ENCODE measurements at places on chromosomes 1 and 21. TPM values are rescaled to one million over a fixed set of nuclear protein-coding genes. Genes with fewer than 3 reads are reported as not detected.

The LORICRIN gene
- total RNA-seq, result not detected

GRCh38 chr1:119676571-119677206, 28.6 kb upstream of the ZNF697 start:
- no peak for DNase-seq
- no peaks in the 10 kb centered on the region for H3K27me3 ChIP-seq
- no peak overlapping the region for H3K4me3 ChIP-seq
- peak overlapping the region; percentile 32 for H3K27ac ChIP-seq
- peaks cover 11% of the 10 kb centered on the region for H3K4me1 ChIP-seq
- H3K36me3 ChIP-seq, result no peaks in the 10 kb centered on the region

DNA sequence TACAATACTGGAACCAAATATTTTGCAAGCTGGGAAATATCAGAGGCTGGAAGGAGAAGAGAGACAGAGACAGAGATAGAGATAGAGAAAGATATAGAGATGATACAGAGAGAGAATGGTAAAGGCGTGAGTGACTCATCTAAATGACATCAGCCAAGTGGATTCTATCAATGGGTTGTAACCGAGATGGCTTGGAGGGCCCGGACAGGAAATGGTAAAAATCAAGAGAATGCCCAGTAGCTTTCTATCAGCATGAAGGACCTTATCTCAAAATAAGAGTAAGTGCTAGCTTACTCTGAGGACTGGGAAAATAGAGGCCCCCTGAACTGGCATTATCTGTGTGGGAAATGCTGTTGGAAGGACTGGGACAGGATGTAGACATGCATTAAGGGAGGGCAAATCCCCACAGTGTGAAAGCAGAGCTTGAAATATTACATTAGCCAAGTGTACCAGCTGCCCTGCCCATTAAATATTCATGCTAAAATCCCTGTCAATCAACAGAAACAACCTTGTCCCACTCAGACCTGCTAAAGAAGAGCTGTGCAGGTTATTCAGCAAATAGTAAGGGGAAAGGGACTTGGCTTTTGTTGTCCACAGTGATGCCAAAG, 76.6 kb upstream of the ZNF644 start:
- no peaks in the 10 kb centered on the region for H3K36me3 ChIP-seq
- H3K4me1 ChIP-seq, result peaks cover 9% of the 10 kb centered on the region
- H3K27ac ChIP-seq, result no peak overlapping the region
- no peak for DNase-seq
- no peak overlapping the region for H3K4me3 ChIP-seq
- no peaks in the 10 kb centered on the region for H3K27me3 ChIP-seq

GRCh38 chr1:101154547-101154946, 82.3 kb upstream of the S1PR1 start:
- no peaks in the 10 kb centered on the region for H3K27me3 ChIP-seq
- H3K27ac ChIP-seq, result no peak overlapping the region
- no peak for DNase-seq
- peaks cover 23% of the 10 kb centered on the region for H3K4me1 ChIP-seq

GRCh38 chr1:111647736-111648135, 28.1 kb downstream of the RAP1A start:
- no peaks in the 10 kb centered on the region for H3K27me3 ChIP-seq
- H3K27ac ChIP-seq, result no peak overlapping the region
- no peak overlapping the region for H3K4me3 ChIP-seq
- H3K36me3 ChIP-seq, result no peaks in the 10 kb centered on the region

DNA sequence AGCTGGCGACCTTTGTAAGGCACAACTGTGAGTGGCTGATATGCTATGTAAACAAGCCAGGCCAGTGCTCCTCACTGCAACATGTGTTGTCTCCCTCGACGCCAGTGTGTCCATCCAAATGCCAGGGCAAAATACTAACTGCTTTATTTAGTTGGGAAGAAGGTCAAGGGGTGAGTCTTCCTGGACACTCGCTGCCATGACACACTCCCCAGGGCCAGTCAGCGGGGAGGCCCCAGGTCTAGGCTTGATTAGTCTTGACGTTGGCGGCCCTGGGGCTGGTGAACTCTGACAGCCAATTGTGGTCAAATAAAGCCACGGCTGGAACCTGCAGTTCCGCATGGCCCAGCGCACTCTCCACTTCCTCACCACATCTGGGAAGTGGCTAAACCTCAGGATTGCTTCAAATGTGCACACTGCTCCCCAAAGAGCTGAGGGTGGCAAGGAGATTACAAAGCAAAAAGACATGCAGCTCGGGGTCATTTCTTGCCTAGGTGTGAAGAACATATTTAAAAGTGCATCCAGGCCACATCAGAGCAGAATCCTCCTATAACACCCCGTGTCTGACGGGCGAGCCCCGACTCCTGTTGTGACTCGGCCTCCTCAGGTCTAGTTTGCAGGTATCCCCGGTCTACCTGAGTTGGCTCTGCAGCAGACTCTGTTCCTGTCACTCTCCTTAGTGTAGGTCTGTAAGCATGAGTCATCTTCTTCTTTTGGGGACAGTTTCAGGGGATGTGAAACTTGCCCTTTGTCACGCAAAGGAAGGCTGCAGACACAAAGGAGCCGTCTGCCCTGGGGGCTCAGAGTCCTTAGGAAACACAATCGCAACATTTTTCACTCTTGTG, 183.5 kb downstream of the RUNX1 start:
- peaks cover 7% of the 10 kb centered on the region for H3K4me1 ChIP-seq
- H3K27me3 ChIP-seq, result peaks cover 23% of the 10 kb centered on the region
- no peak overlapping the region for H3K4me3 ChIP-seq
- peaks cover 5% of the 10 kb centered on the region for H3K36me3 ChIP-seq

The LCE3D gene
- not detected for total RNA-seq

DNA sequence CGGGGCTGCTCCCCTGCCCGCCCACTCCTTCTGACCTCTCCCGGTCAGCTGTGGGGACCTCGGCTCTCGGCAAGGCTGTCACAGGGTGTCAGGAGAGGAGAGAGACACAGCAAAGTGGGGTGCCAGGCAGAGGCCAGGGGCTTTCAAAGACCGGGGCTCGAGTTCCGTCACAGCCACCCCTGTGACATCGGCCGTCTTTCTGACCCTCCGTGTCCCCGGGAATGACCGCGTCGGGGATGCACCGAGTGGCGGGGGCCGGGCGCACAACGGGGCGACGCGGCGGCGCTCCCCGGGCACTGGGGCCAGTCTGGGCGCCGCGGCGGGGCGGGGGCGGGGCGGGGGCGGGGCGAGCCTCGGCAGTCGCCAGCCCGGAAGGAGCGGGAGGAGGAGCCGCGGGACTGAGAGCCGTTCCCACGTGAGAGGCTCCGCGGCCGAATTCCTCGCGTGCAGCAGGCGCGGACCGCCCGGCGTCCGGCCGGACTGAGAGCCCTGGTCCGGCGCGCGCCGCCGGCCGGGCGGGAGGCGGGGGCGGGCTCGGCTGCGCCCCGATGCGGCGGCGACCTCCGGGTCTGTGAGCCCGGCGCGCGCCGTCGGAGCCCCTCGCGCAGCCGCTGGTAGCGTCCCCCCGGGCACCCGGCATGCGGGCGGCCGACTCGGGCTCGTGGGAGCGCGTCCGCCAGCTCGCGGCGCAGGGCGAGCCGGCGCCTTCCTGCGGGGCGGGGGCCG, 229.7 kb upstream of the TMEM51 start:
- peaks cover 18% of the 10 kb centered on the region for H3K4me1 ChIP-seq
- no peaks in the 10 kb centered on the region for H3K36me3 ChIP-seq
- DNase-seq, result peak; percentile 71
- H3K27me3 ChIP-seq, result peaks cover 40% of the 10 kb centered on the region

The SRP9 gene
- 205 TPM for total RNA-seq

The OSBPL9 gene
- 55.8 TPM for total RNA-seq

The TMEM9 gene
- total RNA-seq, result 25.3 TPM

DNA sequence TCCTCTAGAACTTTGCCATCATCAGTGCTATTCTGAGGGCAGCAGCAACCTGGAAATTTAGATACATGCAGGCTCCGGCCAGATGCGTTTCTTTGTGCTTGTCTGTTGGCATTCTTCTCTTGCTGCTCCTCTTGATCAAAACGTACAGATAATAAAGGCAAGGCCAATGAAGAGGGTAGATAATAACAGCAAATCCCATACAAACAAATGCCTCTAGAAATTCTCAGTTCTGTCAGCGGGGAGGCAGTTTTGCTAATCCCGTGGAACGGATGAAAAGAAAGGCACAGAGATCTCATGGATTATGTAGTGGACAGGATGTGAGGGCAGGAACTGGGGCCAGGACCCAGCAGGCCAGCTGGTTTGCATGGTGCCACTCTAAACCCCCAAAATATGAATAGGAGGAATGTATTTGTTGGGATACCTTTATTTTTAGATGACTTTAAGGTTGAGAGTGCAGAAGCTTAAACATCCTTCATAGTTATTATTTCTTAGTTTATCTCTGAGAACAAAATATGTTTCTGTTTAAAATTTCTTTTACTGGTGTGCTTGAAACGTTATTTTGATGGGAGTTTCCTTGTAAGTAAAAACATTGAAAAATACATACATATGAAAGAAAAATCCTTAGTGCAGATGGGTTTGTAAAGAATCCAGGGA, 1.5 kb downstream of the ITSN1 start:
- peaks cover 52% of the 10 kb centered on the region for H3K4me1 ChIP-seq
- no peaks in the 10 kb centered on the region for H3K27me3 ChIP-seq

The RAVER2 gene
- total RNA-seq, result 23.8 TPM

The PGLYRP4 gene
- total RNA-seq, result not detected

- H3K27me3 ChIP-seq, result peaks cover 8% of the 10 kb centered on the region
- H3K27ac ChIP-seq, result no peak overlapping the region
- H3K4me3 ChIP-seq, result no peak overlapping the region
- no peaks in the 10 kb centered on the region for H3K4me1 ChIP-seq
Measured at GRCh38 chr1:47616036-47616435, 178.2 kb downstream of the FOXD2 start.

The CD48 gene
- total RNA-seq, result 1.3 TPM

DNA sequence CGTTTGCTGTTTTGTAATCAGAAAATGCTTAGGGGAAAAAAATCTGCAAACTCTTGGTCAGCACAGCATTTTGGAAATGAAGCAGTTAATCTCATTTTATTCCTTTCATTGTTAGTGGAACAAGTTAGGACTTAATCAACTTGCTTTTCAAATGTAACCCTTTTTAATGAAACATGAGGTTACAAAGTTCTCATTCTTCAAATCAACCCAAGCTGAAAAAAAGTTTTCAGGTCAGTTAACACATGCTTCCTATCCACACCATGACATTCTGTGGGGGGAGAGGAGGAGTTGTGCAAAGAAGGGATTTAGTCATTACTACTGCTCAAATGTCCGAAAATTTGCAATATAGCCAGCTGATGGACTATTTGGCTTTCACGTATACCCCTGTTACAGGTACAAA, 283.2 kb upstream of the LYPLAL1 start:
- no peak for DNase-seq
- no peaks in the 10 kb centered on the region for H3K36me3 ChIP-seq
- no peak overlapping the region for H3K27ac ChIP-seq
- H3K27me3 ChIP-seq, result no peaks in the 10 kb centered on the region

DNA sequence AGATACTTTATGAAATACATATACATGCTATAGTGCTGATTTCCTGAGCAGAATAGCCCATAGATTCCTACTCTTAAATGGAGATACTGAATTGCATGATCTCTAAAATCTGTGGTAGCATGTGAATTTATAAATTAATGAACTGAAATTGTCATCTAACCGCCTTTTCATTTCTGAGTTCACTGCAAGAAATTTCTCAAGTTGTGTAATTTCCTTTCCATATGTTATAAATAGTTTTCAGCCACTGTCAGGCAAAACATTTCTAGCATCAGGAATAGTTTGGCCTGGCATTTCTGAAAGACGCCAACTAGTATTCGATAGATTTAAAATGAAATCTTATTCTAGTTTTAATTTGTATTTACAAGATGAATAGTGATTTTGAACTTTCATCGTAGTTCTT, 310.1 kb downstream of the USH2A start:
- H3K27me3 ChIP-seq, result no peaks in the 10 kb centered on the region
- H3K27ac ChIP-seq, result no peak overlapping the region
- H3K36me3 ChIP-seq, result no peaks in the 10 kb centered on the region
- no peak overlapping the region for H3K4me3 ChIP-seq

DNA sequence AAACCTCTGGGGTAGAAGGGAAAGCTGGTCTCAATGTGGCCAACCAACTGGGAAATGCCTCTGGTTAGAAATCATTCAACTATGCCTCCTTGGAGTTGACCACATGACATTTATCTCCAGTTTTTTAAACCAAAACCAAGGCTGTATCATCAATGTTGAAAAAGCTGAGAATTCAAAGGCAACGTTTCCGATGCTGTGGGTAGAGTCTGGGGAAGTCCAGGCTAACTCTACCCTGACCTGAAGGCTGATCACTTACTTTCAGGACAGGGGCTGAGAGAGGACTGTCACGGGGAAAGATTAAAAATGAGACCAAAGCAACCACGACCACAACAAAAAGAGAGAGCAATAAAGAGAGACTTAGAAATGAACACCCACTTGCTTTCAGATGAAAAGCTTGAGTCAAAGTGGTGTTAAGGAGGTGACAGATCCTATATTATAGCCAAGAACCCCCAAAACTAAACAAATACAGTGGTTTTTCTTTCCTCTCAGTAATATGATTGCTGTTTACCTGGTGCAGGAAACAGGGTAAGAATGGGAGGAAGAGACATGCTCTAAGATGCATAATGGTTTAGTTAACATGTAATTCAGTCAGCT, 90.8 kb upstream of the TNFSF4 start:
- no peak overlapping the region for H3K27ac ChIP-seq
- no peak overlapping the region for H3K4me3 ChIP-seq
- no peaks in the 10 kb centered on the region for H3K27me3 ChIP-seq
- no peaks in the 10 kb centered on the region for H3K36me3 ChIP-seq
- no peak for DNase-seq

The ARHGAP29 gene
- 26.5 TPM for total RNA-seq

The CAPN9 gene
- 0.14 TPM for total RNA-seq

GRCh38 chr1:234655328-234656069, 45.5 kb upstream of the IRF2BP2 start:
- H3K36me3 ChIP-seq, result no peaks in the 10 kb centered on the region
- H3K4me1 ChIP-seq, result peaks cover 14% of the 10 kb centered on the region
- no peak overlapping the region for H3K4me3 ChIP-seq
- H3K27ac ChIP-seq, result no peak overlapping the region

DNA sequence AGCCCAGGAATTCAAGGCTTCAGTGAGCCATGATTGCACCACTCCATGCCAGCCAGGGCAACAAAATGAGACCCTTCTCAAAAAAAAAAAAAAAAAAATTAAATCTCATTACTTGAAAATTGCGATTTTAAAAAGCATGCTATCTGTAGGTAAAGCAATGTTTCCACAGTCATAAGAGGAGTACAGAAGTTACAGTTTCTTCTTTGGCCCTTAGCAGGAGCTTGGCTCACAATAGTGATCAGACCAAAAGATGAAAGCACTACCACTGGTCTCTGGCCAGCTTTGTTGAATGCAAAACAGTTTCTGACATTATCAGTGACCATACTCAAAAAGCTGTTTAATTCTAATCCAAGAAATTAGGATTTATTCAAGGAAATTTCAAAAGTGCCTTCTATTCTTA, 31.2 kb downstream of the VAV3 start:
- DNase-seq, result no peak
- no peaks in the 10 kb centered on the region for H3K27me3 ChIP-seq
- no peak overlapping the region for H3K4me3 ChIP-seq
- H3K36me3 ChIP-seq, result no peaks in the 10 kb centered on the region
- no peak overlapping the region for H3K27ac ChIP-seq

The TFF2 gene
- not detected for total RNA-seq

GRCh38 chr1:201468501-201468843, 516 bp downstream of the PHLDA3 start:
- peaks cover 24% of the 10 kb centered on the region for H3K36me3 ChIP-seq
- peak overlapping the region; percentile 85 for H3K4me3 ChIP-seq
- peaks cover 54% of the 10 kb centered on the region for H3K4me1 ChIP-seq
- peak overlapping the region; percentile 97 for H3K27ac ChIP-seq
- DNase-seq, result peak; percentile 36
- no peaks in the 10 kb centered on the region for H3K27me3 ChIP-seq

The ADAM30 gene
- total RNA-seq, result not detected

The DTL gene
- 0.30 TPM for total RNA-seq

- H3K4me3 ChIP-seq, result no peak overlapping the region
- DNase-seq, result no peak
- H3K27ac ChIP-seq, result peak overlapping the region; percentile 89
- H3K36me3 ChIP-seq, result no peaks in the 10 kb centered on the region
Measured at GRCh38 chr1:21322681-21323016, 32.4 kb upstream of the ECE1 start.

The PRAMEF8 gene
- total RNA-seq, result not detected
